ENCODE measurements at places on chromosomes 5 and 9. TPM values are rescaled to one million over a fixed set of nuclear protein-coding genes. Genes with fewer than 3 reads are reported as not detected.
A peak's percentile ranks its signal among the peaks of the same experiment; 100 is the strongest.

The EQTN gene
- 0.49 TPM for total RNA-seq

DNA sequence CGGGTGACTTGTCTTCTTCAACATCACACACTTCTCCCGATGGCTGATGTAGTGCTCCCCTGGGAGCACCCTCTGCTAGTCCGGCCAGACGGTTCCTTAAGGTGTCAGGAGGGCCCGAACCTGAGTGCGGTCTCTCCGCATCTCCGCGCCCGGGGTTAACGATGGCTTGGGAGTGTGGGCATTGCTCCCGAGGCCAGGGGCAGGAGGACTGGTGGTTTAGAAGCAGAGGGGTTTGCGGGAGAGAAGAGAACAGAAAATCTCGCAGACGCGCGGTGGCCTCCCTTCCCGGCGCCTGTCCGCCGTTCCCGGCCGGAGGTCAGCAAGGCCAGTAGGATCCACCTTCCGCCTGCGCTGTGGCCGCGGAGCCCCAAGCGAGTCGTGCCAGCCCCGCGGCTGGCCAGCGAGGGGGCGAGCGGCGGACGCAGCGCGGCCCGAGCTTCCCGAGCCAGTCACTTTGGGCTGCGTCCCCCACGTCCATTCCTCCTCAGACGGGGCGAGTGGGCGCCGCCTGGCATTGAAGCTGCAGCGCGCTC lies 700 bp downstream of the CDO1 start:
- DNase-seq, result peak; percentile 60

The ANXA1 gene
- total RNA-seq, result 293 TPM

- DNase-seq, result no peak
Measured at GRCh38 chr5:61402244-61402823, 70.3 kb downstream of the ZSWIM6 start.

The TNFSF8 gene
- total RNA-seq, result 3.1 TPM

DNA sequence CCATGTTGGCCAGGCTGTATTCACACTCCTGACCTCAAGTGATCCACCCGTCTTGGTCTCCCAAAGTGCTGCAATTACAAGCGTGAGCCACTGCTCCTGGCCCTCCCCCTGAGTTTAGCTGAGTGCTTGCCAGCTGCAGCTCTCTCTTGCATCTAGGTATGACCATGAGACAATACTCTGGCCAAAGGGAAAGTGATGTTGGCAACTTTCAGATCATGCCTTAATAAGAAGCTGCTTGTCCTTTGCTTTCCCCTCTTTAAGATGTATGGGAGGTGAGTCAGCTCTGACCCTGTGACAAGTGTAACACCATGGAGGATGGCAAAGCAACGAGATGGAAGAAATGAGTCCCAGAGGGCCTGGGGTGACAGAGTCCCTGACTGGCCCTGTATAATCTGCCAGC lies 18.7 kb upstream of the DCAF12 start:
- DNase-seq, result no peak

- DNase-seq, result no peak
Measured at GRCh38 chr9:126248680-126249079, 77.9 kb upstream of the MVB12B start.

DNA sequence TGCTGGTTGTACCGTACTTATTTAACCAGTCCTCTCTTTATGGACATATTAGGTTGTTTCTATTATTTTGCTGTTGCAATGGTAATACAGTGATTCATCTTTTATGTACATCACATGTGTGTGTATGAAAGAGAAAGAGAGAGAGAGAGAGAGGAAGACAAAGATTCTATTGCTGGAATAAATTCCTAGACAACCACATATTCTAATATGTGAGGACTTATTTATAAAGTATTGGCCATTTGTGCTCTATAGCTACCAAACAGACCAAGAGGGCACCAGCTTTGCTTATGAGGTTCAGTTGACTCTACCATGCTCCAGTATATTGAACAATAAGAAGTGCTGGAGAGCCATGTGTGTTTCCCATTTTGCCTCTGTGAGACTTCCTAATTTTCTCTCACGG lies 513.5 kb downstream of the DMAC1 start:
- no peak for DNase-seq

The POU4F3 gene
- not detected for total RNA-seq

GRCh38 chr5:140338908-140339307 lies 7.5 kb downstream of the HBEGF start:
- no peak for DNase-seq

GRCh38 chr5:94181895-94182294 lies 436.5 kb downstream of the KIAA0825 start:
- DNase-seq, result no peak

The DIAPH1 gene
- 92.5 TPM for total RNA-seq

The LOX gene
- 25.3 TPM for total RNA-seq

The INSL4 gene
- not detected for total RNA-seq

- DNase-seq, result no peak
Measured at GRCh38 chr5:53782620-53783019, 222.2 kb downstream of the NDUFS4 start.

DNA sequence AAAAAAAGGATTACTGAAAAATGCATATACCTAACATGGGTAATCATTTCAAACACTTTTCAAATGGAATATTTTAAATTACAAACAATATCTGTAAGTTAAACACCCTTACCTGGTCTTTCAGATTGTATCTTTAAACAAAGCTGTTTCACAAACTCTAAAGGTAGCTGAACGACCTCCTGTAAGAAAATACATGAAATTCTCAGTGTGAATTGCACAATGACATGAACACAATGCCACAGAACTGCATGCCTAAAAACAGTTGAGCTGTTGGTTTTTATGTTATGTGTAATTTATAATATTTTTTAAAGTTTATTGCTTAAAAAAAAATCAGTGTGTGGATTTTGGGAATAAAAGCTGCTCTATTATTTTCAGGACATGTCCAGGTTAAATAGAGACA lies 17.5 kb downstream of the IPPK start:
- DNase-seq, result no peak

DNA sequence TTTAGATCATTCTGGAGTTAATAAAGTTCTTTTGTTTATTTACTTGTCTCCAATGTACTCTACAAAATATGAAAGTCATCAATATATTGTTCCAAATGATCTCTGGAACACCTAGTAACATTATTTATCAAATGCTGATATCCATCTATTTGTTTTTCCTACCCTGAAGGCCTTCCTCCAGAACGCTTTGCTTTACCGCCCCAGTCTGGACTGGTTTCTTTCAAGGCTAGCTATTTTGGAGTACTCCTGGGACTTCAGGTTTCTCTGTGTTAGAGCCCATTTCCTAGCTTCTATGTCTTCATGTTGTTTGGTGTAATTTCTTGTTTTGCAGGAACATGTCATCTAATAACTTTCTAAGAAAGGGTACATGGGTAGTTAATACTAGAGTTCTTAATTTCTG lies 9.6 kb downstream of the HCN1 start:
- no peak for DNase-seq

DNA sequence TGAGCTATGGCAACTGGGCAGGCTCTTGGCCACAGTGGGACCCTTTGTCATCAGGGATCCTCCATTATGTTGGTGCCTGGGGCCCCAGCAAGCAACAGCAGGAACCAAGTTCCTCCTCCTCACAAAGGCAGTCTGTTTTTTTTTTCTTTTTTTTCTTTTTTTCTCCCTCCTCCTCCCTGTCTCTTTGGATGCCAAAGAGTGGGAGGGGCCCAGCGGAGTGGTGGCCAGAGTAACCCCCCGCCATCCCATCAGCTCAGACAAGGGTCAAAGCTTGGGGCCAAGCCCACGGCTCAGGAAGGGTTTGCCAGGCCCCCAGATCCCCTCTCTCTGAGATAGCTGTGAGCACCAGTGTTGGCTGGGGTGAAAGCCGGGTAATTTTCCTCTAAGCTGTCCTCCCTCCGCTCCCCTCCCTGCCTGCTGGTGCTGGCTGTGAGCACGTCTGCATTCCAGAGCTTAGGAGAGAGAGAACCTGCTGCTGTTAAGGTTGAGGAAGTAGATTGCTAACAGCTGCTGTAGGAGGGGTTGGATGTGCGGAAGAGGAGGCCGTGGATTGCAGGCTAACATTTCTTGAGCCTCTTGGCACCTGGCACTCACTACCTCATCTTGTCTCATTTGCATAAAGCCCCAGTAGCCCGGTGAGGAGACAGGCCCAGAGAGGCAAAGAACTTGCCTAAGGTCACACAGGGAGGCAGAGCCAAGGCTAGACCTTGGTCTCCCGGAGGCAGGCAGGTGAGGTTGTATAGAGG lies 21.2 kb downstream of the GSN start:
- peak; percentile 81 for DNase-seq

The OLFML2A gene
- total RNA-seq, result 110 TPM

DNA sequence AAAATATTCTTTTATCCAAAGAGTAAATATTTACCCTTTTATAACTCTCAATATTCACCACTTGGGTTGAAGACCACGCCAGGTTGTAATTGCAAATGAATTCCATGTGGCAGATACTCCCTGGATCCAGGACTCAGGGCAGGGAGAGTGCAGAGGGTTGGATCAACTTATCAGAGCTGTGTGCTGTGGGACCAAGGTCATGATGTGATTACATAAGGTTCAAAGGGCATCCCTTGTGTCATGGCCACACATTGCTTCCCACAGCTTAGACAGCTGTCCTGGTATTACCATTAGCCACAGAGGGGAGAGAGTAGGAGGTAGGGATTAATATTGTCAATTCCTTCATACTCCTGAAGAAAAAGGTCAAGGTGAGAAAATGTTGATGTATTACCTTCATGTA lies 133.9 kb downstream of the JAKMIP2 start:
- DNase-seq, result no peak

The SPINK13 gene
- total RNA-seq, result not detected

The PLAC8L1 gene
- total RNA-seq, result not detected

Measured in sciatic nerve (tissue), 2 donors.